ENCODE measurements at places on chromosomes 12 and 14.
A peak's percentile ranks its signal among the peaks of the same experiment; 100 is the strongest.

GRCh38 chr12:47067771-47068431 lies 11.5 kb upstream of the PCED1B start:
- no peak for DNase-seq

DNA sequence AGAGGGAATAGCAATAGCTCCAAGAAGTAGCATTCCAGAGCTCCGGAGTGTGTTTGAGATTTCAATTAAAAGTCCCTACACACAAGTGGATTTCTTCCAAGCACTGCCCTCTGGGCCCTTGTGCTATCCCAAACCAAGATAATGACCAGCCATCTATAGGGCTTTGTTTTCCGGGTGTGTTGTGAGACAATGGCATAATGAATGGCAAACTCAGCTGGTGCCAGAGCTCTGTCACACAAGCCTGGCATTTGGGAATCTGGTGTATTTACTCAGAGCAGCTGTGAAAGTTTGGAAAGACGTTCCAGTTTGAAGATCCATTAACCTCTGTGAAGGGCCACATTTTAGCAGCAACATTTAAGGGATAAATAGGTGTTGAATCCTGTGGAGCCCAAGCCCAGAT lies 61.2 kb upstream of the TMTC2 start:
- no peak for DNase-seq

DNA sequence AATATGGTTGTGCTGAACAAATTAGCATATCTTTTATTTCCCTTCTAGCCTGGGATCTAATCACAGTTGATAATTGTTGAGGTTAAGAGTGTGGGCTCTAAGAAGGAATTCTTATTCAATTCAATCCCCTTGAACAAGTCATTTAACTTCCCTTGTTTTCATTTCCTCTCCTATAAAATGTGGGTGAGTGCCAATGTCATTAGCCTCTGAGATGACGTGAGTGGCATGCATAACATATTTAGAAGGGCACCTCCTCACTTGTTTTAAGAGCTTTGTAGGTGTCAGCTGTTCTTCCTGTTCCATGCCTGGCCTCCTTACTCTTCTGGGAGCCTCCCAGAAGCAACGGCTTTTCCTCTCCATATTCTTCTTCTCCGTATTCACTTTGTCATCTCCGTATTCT lies 155.4 kb upstream of the NEDD1 start:
- no peak for DNase-seq

- DNase-seq: no peak
These were observed 31.8 kb downstream of the CCDC198 start for GRCh38 chr14:57461777-57462320.

DNA sequence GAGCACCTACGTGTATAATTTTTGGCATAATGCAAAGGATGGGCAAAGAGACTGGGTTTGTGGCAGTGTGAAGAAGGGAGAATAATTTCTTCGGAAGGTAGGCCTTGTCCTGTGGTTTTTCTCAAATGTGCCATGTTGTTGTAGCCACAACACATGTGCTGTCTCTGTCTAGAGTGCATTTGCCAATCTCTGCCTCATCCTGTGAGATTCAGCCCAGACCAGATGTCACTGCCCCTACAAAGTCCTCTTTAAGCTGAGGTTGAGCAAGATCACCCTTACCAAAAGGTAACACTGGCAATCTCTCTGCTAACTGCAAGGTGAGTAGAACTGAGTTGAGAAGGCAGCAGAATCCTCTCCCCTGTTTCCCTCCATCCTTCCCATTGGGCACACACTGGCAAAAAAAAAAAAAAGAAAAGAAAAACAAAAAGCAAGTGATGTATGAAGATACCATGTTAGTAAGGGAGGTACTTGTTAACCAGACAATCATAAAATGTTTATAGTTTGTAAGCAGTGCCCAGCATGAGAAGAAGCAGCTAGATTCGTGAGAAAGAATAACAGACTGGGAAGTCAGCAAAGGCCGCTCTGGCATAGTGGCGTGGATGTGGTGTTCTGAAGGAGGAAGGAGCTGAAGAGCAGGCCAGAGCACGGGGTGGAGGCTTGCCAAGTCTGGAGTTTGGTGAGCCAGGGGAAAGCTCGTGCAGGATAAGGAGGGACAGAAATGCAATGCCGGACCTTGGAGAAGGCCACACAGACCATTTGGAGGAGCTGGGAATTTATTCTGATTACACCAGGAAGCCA lies 18.9 kb downstream of the DYRK2 start:
- DNase-seq: no peak

GRCh38 chr12:6792522-6793201 lies 3.3 kb downstream of the CD4 start:
- peak; percentile 63 for DNase-seq

DNA sequence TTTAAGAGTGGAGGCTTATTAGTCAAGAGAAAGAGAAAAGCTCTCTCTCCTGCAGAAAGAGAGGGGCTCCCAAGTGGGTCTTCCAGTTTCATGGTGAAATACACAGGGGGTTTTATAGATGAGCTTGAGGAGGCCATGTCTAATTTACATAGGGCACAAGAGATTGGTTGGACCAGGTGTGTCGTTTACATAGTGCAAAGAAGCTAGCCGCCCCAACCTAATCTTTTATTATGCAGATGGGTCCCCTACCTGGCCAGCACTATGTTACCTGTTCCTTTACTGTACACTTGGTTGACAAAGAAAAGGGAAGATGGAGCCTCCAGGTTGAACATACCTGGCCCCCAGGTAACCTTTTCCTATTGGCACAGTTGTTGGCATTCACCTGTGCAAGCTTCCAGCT lies 195.0 kb downstream of the PIK3C2G start:
- no peak for DNase-seq

- no peak for DNase-seq
These were observed 771 bp downstream of the DAAM1 start for GRCh38 chr14:59189091-59189785.

GRCh38 chr12:95544756-95545155 lies 6.5 kb downstream of the USP44 start:
- DNase-seq: no peak

DNA sequence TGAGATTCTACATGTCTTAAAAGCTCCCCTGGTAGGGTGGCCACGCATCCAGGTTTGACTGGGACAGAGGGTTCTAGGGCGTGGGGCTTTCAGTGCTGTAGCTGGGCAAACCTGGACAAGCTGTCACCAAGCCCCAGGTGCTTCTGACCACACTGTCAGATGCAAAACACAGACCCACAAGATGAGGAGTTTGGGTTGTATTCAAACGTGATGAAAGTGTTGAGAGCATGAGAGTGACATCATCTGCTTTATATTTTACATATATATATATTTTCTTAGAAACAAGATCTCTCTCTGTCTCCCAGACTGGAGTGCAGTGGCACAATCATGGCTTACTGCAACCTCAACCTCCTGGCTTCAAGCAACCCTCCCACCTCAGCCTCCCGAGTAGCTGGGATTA lies 210.1 kb downstream of the DPF3 start:
- DNase-seq: no peak

- no peak for DNase-seq
These were observed 37.8 kb upstream of the CDKL1 start for GRCh38 chr14:50434528-50434927.

- DNase-seq: no peak
These were observed 78.5 kb downstream of the TNFAIP2 start for GRCh38 chr14:103201801-103202200.

DNA sequence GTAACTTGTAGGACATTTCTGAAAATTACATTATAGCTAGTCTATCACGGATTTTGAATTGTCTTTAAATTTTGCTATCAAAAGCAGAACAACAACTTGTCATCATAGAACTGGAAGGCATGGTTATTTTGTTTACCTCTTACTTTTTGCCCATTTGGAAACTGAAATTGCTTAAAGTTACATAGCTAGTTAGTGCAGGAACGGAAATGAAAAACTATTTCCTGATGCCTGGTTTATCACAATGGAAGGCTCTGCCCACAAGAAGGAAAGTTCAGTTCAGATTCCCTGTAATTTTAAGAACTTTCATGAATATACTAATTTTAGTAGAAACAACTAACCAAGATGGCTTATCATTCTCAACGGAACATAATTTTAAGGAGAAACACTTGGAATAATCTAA lies 427.7 kb downstream of the RAD51B start:
- no peak for DNase-seq

GRCh38 chr12:47449797-47450196 lies 256.0 kb downstream of the RPAP3 start:
- DNase-seq: no peak

DNA sequence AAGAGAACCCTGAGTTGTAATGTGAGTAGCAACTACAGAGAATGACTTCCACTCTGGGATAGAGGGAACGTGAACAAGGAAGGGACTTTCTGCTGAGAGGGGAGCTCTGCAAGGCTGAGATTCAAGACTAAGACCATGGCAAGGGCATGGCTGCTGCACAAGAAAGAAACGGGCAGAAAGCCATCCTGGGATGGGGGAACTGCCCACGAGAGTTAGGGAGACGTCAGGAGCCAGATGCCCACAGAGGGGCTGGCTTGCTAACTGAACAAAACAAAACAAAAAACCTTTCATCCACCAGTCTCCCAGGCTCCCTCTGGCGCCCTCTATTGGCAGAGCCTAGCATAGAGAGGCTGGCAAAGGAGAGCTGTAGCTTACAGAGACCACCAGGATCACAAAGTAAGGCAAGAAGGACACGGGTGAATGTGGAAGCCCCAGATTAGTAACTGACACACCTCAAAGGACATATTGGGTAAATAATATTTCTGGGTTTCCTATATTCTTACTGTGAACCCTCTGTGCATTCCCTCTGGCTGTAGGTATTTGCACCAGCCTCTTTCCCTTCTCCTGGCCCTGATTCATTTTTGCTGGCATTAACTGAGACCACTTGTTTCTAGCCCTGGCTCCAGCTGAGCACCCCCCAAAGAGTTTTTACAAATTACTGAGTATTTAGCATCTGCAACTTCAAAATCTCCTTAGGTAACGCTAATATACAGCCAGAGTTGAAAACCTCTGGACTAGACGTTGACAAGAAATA lies 338.3 kb downstream of the EMP1 start:
- peak; percentile 2 for DNase-seq

DNA sequence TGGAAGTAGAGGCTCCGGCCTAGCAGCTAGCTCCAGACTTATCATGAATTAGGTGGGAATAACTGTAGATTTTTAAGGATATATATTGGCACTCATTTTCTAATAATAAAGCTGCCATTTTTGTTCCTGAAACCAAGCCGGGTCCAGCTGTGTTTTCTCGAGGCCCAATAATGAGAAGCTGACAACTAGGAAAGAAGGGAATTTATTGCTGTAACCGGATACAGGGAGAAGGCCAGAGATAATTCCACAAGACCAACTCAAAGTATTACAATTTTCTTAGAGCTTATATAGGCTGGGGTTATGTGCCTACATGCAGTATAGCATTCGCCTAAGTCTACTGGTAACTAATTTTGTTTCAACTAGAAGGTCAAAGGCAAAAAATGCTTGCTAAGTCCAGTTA lies 122.3 kb upstream of the FBXO33 start:
- no peak for DNase-seq

DNA sequence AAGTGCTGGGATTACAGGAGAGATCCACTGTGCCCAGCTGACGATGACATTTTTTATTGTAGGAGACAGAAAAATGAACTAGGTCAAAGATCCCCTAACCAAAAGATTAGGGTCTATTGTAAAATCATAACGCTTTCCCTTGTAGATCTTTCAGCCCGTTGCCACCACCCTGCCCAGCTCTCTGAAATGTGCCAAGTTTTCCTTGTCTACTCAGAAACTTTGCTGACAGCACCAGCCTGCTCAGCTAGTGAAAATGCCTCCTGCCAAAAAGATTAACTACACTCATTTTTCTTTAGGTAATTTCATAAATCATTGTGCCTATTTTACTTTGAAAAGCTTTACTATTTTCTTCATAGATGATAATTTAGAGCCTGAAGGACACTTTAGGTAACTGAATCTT lies 28.2 kb upstream of the RASSF3 start:
- no peak for DNase-seq

DNA sequence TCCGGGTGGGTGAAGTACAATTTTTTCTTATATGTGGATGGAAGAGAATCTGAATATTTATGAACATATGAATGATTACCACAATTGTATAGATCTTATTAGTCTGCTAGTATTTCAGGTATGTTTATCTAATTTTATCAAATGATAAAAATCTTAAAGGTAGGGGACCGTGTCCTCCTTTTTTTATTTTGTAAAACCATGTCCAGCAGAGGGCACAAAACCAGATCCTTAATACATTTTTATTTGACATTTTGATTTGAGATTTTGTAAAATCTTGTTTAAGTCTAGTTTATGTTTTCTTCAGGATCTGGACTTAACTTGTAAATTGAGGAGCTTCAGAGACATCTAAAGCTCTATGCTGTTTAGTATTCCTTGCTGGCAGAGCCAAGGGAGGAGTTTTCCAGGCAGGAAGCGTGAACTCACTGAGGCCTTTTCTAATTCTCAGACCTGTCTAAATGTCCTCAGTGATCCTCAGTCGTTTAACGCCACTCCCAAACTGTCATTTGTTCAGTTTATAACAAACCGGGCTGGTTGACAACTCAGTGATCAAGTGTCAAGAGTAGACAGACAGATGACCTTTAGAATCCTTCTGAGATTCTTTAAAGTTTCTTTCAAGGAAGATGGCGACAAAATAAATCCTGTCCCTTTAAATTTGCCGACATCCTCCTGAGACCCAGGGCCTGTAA lies 263.9 kb downstream of the KTN1 start:
- DNase-seq: no peak

- DNase-seq: no peak
These were observed 13.5 kb downstream of the BMP4 start for GRCh38 chr14:53942970-53943750.

DNA sequence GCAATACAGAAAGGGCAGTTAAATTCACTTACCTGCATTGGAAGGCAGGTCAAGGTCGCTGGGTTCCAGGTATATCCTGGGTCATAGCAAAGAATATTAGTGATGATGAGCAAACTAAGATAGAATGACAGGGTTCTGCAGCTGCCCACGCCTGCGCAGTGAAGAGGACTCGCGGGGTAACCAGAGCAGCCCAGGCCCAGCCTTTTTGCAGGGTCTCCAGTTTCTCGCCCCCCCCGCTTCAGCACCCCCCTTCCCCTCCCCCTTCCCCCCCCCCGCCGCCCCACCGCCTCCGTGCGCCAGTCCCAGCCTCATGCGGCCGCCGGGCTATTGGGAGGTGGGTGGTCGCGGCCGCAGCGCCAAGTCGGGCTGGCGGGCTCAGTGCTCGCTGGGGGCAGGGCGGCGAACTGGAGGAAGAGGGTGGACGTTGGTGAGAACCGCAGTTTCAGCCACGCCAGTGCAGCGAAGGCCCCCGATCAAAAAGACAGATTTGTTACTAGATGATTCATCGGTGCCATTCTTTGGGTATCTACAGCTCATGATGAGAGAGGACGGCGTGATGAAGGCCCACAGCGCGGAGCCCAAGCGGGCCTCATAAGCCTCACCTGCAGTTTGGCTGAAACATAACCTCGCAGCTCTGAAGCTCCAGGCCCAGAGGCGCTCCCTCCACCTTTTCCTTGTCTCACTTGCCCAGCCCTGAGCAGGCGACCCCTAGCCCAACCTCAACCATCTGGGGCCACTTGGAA lies 20.2 kb downstream of the SLC2A3 start:
- DNase-seq: no peak

- no peak for DNase-seq
These were observed 97.8 kb downstream of the SEC23A start for GRCh38 chr14:39005044-39005880.

Measured in CMK (cell line).